GM13976 (cell line): ENCODE measurements at places on chromosomes 4 and X.

DNA sequence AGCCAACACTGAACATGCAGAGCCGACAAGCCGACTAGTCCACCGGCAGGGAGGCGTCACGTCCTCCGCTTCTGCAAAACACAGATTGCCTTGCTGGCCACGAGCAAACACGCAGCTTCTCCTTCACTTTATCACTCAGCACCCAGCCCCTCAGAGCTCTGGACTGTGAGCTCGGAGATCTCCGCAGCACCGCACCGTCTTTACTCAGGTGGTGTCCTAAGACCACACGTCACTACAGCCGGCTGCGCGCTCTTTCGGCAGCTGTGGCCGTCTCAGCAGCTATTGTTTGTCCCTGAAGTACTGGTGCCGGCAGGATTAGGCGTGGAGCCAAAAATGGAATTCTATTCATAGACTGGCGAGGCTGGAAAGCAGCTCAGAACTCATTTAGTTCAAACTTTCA lies 72.0 kb downstream of the FAT1 start:
- no peak for DNase-seq

GRCh38 chr4:101020956-101021355 lies 326.4 kb downstream of the PPP3CA start:
- DNase-seq = no peak

- no peak for DNase-seq
These were observed 42.2 kb upstream of the SMIM10 start for GRCh38 chrX:134948333-134949241.

DNA sequence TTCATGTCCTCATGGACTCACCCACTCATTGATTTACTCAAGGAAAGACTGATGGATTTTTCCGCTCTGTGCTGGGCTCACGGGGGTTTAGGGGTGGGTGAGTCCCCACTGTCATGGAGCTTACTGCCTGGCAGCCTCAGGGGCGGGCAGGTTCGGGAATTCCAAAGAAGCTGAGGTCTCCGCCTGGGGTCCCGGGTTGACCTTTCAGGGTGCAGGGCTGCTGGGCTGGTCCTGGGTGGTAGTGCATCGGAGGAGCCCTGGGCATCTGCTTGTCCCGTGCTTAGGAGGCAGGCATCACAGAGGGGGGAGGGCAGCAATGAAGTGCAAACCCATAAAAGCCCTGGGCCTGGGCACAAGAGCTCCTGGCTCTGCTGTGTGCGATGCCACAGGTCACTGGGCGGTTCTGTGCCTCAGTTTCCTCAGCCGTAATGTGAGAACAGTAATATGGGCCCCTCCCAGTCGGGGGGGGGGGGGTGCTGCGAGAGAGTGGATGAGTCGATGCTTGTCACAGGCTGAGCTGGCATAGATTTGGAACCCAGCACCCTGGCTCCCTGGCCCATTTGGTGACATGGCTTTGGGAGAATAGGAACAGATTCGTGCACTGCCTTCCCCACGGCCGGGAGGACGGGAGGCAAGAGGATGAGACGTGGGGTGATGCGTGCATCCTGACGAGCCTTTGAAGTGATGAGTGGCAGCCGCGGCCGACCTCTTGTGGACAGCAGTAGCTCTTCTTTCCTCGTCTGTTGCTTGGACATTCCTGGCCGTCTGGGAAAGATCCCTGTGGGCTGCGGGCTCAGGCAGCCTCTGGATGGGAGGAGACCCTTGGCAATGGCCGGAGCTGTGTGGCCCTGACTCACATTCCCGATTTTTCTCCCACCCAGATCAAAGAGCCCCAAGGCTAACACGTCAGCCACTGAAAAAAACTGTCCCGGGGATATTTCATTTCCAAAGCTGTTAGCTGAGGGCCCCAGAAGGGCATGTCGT lies 42.0 kb downstream of the PSAPL1 start:
- no peak for DNase-seq

DNA sequence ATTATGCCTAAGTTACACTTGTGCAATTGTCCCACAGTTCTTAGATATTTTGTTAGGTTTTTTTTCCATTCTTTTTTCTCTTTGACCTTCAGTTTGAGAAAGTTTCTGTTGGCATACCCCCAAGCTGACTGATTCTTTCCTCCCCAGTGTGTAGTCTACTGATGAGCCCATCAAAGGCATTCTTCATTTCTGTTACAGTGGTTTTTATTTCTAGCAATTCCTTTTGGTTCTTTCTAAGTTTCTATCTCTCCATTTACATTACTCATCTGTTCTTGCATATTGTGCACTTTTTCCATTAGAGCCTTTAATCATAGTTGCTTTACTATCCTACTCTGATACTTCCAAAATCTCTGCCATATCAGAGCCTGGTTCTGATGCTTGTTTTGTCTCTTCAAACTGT lies 31.9 kb downstream of the CASP6 start:
- no peak for DNase-seq

DNA sequence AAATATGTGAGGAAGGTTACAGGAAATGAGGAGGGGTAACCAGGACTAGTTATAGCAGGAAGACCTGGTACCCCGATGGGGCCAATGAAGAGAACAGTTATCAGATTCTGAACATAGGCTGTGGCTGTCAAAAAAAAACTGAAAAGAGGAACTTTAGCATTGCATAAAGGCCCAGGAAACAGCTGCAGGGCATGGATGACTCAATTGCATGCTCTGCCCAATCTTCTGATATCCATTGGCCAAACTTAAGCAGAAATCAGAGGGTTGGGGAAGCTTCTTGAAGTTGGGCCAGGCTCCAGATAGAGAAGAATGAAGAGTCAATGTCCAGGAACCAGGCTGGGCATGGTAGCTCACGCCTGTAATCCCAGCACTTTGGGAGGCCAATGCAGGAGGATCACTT lies 1222.4 kb upstream of the PRKX start:
- DNase-seq = no peak

- DNase-seq = no peak
These were observed 176.9 kb upstream of the GK2 start for GRCh38 chr4:79584902-79585301.

DNA sequence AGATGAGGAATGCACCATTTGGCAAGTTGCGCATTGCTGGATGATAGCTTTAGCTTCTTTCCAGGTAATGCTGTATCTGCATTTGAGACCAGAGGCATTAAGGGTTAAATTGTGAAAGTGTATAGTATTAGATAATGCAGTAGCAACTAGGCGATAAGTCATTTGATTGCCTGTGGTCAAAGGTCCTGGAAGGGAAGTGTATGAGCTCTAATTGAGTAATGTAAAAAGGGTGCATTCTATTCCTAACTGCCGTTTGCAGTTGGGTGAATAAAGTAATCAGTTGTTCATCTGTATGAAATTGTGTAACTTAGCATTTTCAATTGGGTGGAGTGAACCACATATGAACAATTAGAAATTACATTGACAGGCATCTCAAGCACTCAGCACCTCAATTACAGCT lies 54.5 kb upstream of the WDR1 start:
- no peak for DNase-seq

DNA sequence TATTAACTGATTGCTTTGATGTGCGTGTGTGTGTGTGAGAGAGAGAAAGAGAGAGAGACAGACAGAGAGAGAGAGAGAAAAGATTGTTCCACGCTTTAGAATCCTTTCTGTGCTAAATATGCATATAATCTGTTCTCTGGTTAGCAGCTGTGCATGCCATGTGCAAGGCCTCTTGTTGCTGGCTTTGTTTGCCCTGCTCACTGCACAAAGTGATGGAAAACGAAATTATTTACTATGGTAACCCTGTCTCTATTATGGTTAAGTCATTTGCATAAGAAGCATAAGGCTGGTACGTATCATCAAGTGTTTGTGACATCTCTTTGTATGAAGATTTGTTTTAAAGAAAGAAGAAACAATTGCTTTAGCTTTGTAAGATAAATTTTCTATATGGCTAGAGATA lies 190.2 kb upstream of the POF1B start:
- DNase-seq = no peak

- DNase-seq = no peak
These were observed 113.0 kb downstream of the NHS start for GRCh38 chrX:17488036-17488435.

DNA sequence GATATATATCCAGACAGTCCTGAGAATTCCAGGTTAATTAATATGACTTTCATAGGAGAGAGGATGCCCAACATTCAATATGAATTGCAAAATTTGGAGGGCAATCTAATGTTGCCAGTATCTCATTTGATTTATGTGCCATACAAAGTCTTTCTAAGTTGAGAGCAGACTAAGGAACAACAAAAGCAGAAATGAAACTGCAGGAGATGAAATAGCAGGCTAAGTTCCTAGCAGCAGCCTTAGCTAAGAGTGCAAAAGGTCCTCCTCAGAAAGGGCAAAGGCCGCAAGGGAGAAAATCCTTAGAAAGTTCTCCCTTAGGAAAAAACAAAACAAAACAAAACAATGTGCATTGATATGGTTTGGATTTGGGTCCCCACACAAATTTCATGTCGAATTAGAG lies 602.9 kb upstream of the HTR2C start:
- DNase-seq = no peak

- no peak for DNase-seq
These were observed 635.4 kb downstream of the SPRY1 start for GRCh38 chr4:124032035-124032434.

- DNase-seq = no peak
These were observed 77.5 kb downstream of the HCCS start for GRCh38 chrX:11188664-11189063.

- DNase-seq = no peak
These were observed 41.9 kb upstream of the PDLIM3 start for GRCh38 chr4:185576962-185577950.

GRCh38 chr4:10032625-10033024 lies 11.3 kb upstream of the SLC2A9 start:
- DNase-seq = no peak

DNA sequence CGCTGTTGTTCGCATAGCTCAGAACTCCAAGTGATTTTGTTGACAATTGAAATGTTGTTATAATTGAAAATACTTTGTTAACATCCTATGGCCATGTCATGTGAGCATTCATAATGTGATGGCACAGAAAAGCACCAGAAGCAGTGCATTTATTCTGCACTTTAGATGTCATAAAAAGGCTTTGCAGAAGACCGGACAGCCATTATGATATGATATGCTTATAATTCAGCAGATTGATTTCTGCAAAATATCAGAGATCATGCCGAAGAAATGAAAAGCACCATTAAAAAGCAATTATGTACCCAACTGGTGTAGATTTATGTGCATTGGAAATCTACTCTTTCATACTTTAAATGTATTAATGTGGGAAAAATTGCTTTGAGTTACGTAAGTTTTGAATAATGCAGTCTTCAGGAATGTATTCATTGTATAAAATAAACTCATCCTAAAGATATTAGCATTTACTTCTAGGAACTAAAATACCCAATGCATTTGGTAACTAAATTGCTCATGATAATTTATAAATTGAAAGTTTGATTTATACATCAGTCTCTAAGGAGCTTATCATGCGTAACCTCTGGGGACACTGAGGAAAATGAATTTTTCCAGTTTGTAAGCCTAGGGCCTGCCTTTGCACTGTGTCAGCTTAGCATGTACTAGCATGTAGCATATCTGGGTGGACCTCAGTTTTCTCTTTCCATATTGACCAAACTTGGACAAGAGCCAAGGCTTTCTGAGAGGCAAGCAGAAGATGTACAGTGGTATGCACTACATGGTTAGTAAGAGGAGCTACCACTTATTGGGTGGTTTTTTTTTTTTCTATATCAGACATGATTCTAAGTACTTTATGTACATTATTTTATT lies 43.6 kb downstream of the TLR10 start:
- no peak for DNase-seq

GRCh38 chrX:63751481-63751880 lies 33.5 kb downstream of the ARHGEF9 start:
- DNase-seq = no peak

- DNase-seq = no peak
These were observed 478.4 kb upstream of the FAM241A start for GRCh38 chr4:111666826-111667360.

DNA sequence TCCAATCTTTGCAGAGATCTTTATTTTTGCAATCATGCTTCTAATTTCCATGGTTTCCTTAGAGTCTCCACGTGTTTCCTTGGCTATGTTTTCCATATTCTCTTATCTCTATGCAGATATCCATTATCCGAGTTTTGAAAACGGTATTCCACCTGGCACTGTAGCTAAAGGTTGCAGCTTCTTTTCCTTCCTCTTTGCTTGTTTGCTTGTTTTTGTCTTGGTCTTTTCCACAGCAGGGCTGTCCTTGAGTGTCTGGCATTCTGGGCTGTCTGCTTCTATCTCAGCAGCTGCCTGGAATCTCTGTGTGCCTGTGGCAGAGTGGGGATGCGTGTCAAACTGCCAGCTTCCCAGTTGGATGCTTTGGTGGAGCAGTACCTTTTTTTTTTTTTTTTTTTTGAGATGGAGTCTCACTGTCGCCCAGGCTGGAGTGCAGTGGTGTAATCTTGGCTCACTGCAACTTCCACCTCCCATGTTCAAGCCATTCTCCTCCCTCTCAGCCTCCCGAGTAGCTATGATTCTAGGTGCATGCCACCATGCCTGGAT lies 46.9 kb downstream of the WFS1 start:
- no peak for DNase-seq

DNA sequence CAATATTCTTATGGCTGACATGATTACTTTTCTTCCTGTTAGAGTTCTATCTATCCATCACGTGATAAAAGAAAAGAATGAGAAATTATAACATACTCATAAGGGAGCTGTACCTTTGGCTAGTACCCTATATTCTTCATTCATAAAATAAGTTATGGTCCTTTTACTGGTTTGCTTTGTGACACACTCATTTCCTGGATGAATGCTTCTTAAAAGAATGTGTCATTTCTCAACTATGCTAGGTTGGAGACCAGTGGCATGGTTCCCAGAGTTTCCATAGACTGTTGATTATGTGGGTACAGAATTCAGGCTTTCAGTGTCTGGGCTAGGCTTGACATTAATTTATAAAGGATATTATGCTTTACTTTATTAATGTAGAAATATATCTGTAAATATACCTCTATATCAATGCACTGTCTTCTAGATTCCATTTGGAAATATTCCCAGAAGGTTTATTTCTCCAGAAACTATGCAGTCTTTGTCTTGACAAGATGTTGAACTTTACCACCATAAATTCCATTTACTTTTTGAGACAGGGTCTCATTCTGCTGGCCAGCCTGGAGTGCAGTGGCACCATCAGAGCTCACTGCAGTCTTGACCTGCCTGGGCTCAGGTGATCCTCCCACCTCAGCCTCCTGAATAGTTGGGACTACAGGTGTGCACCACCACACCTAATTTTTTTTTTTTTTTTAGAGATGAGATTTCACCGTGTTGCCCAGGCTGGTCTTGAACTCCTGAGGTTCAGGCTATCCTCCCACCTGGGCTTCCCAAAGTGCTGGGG lies 23.8 kb downstream of the NUDT6 start:
- DNase-seq = no peak

GRCh38 chrX:48909703-48910294 lies 1.6 kb downstream of the SLC35A2 start:
- DNase-seq = no peak
